Stimulated activated CD8-positive, alpha-beta memory T cell treated with anti-CD3 and anti-CD28 coated beads, Interleukin-15, amount 100 ng/mL, for 4 hours (primary cell): ENCODE measurements at places on chromosomes 12 and 14.

- no peak for DNase-seq
Measured at GRCh38 chr14:95413289-95414215, 93.8 kb upstream of the CLMN start.

DNA sequence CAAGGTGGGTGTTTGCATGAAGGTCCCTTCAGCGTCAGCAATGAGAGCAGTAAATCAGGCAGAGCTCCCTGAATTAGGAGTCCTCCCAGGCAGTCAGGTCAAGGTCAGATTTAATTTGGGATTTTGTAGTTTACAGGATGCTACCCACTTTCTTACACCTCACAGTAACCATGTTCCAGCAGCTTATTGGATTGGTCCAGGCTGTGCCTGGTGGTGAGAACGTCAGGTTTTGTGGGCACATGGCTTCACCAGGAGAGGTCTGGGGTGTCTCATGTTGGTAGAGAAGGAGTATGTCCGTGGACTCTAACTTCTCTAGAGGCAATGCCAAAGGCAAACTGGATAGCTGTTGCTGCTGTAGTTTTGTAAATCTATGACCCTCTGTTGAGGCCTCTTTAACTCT lies 158.3 kb downstream of the CACNA1C start:
- DNase-seq, result no peak

GRCh38 chr14:75702616-75703261 lies 41.7 kb downstream of the TTLL5 start:
- no peak for DNase-seq

DNA sequence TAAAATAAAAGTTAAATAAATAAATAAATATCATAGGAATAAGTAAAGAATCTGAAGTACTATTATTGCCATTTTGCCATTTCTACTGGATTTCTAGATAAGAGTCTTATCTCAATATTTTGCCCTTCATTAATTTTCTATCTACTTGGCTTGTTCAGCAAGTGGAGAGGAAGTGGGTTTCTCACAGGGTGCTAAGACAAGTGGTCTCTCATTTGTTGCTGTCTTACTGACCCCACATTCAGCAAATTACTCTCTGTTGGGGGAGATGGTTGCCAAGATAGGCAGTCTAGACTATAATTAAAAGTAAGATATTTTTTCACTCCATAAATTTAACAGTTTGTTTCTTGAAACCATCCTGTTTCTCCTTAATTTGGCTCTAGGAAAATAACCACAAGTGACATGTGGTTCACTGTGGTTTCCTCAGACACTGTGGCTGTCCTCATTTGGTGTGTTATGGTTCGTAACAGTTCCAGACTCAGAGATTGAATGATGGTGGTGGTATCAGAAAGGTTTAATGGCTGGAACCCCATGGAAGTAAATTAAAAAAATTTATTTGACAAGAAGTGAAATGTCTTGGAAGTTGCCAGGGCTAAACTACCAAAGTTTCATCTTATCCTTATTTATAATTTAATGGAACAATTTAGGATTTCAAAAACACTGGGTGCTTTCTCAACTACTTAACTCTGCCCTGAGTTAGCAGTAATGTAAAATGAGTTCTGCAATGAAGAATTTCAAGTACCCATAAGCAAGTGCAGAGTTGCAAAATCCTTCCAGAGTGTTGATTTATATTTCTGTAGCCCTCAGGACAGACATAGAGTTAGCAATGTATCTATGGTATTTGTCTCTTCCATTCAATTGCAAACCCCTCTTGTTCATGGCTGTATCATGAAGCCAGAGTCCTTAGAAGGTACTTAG lies 214.8 kb downstream of the MSRB3 start:
- no peak for DNase-seq

DNA sequence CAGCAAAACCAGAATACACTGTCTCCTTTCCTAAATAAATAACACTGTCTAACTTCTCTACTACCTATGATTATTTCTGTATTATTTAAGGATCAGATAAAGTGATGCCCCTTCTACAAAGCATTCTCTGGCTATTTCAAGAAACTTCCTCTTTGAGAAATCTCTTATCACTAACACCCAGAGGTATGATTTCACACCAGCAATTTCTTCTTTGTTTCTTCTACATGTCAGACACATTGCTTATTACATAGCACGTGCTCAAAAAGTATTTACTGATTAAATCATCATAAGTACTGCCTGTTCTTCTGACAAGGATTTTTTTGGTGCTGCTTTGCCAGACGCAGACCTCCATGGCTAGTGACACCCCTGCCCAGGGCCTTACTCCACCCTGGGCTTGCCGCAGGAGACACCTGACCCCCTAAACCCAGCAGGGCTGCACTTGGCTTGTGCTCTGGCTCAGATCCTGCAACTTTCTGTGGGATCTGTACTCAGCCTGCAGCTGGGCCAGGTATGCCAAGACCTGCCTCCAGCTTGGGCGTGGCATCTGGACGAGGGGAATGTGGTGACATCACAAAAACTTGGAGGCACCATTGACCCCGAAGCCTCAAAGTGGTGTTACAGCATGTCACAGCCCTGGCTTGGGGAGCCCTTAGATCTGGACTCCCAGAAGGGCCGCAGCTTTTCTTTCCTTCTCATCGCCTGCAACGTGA lies 15.4 kb upstream of the HIGD1C start:
- no peak for DNase-seq

DNA sequence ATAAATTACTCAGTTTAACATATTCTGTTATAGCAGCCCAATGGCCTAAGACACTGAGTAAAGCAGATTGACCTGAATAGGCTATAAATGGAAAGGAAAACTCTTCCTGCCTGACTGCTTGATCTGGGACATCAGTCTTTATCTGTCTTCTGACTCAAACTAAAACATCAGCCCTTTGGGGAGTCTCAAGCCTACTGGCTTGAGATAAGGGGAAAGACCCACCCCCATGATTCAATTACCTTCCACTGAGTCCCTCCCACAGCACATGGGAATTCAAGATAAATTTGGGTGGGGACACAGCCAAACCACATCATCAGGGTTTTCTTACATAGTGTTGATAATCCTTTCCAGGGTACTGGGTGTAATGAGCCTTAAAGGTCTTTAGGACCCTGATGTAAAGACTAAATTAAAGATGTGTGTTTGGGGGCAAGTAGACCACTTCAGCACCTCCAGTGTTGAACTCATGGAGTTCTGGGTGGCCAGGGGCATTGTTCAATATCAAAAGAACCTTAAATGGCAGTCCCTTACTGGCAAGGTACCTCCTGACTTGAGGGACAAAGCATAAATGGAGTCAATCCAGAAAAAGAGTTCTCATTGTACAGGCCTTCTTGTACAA lies 67.8 kb downstream of the TSHR start:
- no peak for DNase-seq

DNA sequence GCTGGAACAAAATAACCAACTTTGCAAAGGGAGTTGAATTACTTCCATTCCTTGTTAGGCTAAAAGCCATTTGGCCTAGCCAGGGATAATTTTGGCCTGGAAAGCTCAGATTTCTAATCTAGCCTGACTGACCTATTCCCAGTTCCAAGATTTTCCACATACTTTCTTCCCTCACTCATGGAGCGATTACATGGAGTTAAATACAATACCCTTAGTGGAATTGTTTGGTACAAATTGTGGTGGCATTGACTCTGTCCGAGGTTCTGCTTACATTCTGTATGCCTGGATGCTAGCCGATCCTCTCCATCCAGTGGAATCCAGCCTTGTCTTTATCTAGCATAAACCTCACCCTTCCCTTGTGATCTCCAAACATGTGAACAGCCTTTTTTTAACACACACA lies 965.1 kb downstream of the DIO2 start:
- no peak for DNase-seq

DNA sequence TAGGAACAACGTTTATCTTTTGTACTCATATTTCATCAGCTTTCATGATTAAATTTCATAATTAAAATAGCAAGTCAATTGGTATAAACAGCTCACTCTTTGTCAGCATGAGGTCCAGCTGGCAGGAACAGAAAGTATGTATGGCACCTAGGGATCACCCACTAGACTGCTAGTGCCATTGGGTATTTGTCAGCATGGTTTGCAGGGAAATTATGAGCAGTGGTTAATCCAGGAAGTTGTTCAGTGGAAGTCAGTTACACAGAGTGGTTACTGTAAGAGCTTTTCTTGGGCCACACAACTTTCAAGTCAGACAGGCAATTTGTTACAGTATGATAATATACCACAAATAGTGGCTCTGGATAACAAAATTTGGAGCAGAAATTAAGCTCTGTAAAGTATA lies 340.3 kb upstream of the RGS6 start:
- no peak for DNase-seq

- DNase-seq, result no peak
Measured at GRCh38 chr12:40325349-40325960, 100.7 kb downstream of the LRRK2 start.

GRCh38 chr12:124524231-124524925 lies 43.0 kb downstream of the NCOR2 start:
- DNase-seq, result no peak

DNA sequence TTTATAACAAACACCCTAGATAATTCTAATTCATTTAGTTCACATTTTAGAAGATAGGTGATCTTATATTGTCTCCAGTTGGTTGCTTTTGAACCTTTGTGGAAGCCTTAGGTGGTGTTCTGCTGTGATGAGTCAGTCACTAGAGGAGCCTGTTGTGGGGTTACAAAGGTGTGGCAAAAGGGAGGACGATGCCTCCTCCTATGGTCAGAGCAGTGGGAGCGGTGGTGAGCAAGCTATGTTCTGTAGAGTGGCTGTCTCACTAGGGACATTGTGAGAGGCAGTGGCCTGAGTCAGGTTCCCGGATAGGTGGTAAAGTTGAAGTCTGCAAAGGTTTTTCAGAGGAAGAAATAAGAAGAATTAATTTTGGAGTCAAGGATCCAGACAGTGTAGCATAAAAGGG lies 71.6 kb upstream of the USP44 start:
- no peak for DNase-seq

DNA sequence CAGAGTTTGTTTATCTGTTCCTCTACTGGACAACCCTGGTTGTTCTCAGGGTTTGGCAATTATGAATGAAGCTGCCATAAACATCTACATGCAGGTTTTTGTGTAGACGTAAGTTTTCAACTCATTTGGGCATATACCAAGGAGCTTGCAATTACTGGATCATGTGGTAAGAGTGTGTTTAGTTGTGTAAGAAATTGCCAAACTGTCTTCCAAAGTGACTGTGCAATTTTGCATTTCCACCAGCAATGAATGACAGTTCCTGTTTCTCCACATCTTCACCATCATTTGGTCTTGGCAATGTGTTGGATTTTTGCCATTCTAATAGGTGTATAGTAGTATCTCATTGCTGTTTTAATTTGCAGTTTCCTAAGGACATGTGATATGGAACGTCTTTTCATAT lies 39.8 kb upstream of the FBXO33 start:
- DNase-seq, result no peak

GRCh38 chr12:109209082-109209481 lies 92.7 kb downstream of the ACACB start:
- DNase-seq, result no peak

GRCh38 chr14:63204407-63205043 lies at the start of gene RHOJ:
TSS of gene RHOJ (plus strand) at chr14:63204443. CDS start at chr14:63204870, 427 bp downstream.
- no peak for DNase-seq

DNA sequence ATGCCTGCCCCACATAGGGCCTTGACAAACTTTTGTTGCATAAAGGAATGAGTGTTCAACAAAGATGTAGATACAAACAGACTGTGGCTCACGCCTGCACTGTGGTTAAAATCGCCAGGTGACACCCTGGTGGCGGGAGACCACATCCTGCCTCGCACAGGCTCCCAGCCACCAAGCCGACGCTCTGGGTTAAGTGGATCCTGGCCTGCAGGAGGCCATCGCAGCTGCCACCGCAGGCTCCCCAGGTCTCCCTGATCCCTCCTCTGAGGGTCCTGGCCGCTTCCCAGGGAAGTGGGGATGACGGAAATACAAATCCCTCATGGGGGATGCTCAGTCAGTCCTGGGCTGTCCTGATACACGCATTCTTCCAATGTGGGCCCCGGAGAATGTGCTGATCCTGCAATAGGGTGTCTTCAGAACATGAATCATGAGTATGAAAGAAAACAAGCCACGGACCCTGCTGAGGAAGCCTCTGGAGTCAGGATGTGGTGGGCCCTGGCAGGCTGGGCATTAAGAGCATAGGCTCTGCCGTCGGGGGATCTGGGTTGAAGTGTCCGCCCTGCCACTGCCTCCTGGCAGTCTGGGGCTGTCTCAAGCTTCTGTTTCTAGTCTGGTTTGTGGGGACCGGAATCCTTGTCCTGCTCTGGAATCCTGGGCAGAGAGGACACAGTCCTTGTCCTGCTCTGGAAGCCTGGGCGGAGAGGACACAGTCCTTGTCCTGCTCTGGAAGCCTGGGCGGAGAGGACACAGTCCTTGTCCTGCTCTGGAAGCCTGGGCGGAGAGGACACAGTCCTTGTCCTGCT lies 53.5 kb upstream of the BEGAIN start:
- peak; percentile 42 for DNase-seq

DNA sequence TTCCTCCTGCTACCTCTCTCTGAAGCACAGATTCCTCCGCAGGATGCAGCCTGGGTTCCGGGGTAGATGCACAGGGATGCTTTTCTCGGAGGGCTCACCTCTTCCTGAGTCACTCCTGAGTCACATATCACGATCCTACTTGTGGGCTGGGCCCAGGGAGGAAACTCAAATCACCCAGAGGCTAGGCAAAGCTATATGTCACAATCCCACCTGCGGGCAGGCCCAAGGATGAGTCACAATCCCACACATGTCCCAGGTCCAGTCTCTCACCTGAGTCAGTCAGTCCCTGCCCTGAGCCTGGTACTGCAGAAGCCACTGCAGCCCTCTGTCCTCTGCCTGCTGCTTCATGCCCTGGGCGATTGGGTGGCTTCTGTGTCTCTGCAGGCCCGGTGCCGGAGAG lies 149.0 kb upstream of the GSC start:
- DNase-seq, result no peak

DNA sequence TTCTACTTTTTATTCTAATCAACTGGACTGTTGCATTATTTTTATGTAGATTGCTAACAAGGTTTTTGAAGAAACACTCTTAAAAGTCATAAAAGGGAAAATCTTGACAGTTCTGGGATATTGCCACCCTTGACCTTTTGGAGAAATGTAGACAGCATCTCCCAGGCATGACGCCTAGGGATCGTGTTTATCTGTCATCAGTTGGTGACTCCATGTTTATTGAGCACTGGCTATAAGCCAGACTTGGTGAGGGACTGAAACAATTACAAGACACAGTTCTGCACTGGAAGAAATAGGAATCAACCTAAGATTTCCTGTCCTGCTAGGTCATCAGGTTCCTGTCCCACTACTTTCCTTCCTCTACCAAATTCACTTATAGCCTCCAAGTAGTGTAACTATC lies 34.5 kb downstream of the HMGA2 start:
- no peak for DNase-seq

GRCh38 chr12:132206046-132206434 lies 61.8 kb downstream of the NOC4L start:
- DNase-seq, result no peak
